Left kidney (tissue), 8 donors: ENCODE measurements at places on chromosomes 3 and 15.

GRCh38 chr3:165642761-165643420 is 194.3 kb downstream of the BCHE start:
- DNase-seq = peak; percentile 20

DNA sequence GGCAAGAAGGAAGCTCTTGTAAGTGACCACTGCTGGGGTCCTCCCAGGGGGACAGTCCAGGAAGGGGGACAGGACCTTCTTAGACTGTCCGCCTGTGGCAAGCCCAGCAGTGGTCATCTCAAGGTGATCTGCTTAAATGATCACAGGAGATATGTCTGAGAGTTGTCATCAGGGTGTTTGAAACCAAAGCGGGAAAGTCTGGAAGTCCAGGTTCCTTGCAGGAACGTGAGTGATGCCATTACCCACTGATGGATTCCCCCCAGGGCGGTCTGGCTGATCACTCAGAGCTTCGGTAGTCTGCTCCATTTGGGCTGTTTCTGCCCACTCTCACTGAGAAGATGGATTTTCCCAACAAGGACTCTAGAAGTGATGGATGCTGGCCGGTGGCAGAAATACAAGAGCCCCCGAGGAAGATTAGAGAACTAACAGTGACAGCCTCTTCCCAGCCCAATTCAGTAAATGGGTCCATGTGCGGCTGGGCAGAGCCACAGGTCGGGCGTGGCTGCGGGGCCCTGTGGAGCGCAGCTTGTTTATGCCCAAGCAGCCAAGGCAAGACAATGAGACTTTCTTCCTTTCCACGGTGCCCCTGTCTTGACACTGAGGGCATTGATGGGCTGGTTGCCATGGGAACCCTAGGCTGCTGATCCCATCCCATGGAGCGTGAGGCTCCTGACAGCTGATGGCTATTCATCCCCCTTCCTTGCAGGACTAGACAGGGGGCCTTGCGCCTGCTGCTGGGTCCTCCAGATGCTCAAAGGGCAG is 9.5 kb downstream of the PCSK6 start:
- DNase-seq = no peak

GRCh38 chr15:33328106-33328505 is 17.3 kb downstream of the RYR3 start:
- DNase-seq = no peak

- no peak for DNase-seq
Measured at GRCh38 chr3:101690972-101691371, 4.5 kb upstream of the RPL24 start.

DNA sequence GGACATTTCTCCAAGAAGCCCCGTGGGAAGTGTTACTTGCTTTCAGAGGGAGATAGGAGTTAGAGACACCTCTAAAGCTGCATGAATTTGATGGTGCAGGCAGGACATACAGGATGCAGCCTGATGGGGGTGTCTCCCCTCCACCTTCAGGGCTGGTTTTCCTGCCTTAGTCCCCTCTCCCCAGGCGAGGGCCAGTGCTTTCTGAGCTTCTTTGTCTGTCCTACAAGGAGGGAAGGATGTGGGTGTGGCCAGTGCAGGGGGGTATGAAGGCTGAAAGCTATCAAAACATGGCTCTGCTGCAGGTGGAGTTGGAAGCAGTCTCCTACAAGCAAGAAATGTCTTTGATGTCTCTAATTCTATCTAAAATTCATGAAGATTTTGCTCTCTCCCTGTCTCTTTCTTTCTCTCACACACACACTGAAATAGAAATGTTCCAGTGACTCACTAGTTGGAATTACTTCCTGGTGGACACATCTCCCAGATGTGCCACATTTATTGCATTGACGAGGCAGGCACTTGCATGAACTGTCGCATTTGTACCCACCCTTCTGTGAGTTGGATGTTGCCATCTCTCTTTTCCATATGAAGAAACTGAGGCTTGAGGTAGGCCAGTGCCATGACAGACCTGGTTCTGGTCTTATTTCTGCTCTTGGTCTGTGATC is 13.9 kb upstream of the PODXL2 start:
- no peak for DNase-seq

- DNase-seq = no peak
Measured at GRCh38 chr15:59931646-59932261, 72.4 kb upstream of the FOXB1 start.
